ENCODE measurements at places on chromosomes 3 and 15.

GRCh38 chr3:81531263-81531662 lies 230.2 kb downstream of the GBE1 start:
- no peak for DNase-seq

DNA sequence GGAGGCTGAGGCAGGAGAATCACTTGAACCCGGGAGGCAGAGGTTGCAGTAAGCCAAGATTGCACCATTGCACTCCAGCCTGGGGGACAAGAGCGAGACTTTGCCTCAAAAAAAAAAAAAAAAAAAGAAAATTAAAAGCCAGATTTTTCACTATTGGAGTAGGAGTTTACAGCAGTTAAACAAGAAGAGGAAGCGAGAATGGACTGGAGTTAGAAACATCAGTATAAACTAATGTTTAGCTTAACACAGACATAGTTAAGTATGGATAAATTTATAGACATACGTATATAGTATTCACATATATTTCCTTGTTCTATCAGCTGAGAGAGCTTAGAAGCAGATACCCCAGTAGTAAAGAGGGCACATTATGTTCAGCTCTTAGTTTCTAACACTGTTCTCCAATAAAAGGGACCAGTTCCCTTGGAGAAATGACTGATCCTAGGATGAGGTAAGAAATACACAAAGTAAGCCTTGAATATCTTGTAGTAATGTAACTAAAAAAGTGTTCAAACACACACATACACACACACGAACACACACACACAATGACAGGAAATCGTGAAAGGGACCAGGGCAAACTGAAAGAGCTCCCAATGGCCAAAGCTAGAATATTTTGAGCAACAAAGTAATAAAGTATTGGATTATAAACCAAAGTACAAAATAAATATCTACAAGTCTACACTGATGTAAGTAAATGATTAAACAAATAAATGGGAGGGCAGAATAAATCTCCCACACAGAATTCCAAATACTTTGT lies 25.1 kb downstream of the PIK3CB start:
- no peak for DNase-seq

DNA sequence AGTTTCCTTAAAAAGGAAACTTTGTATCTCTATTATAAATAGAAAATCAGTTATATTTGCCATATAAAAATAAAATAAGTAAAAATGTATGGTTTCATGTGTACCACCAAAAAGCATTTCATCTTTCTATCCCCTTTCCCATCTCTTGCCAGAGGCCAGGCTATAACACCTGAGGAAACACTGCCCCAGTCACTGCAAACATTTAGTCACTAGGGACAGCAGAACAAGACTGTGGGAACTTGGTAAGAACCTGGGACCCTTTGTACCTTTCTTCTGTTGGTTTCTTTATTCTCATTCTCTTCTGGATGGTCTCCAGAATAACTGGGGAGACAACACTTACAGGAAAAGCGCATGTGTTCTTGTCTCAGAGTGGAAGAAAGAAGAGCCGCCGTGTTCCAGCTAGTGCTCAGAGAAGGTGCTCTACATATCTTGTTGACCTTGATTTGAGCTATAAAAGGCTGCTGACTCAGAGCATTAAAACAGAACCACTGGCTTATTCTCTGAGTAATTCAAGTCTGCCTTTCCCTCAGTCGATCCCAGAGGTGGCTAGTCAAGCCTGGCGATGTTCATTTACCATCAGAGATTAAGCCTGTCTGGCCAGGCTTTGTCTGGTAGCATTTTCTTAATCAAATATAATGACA lies 361.6 kb downstream of the RBMS3 start:
- DNase-seq: no peak

DNA sequence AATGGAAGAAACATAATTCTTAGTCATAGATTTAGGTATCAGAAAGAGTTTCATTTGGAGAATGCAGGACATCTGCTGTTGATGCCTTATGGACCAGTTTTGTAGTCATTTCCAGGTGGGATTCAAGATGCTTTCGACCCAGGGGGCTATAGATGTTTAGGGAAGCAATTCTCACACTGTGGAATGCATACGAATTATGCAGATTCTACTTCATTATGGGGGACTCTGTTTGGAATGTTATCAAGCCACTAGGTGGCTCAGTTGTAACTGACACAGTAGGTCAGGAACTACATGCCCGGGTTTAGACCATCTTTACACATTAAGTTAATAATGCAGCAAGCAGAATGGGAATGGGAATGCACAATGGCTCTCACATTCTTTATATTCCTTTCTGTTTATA lies 1359.8 kb downstream of the ZPLD1 start:
- no peak for DNase-seq

DNA sequence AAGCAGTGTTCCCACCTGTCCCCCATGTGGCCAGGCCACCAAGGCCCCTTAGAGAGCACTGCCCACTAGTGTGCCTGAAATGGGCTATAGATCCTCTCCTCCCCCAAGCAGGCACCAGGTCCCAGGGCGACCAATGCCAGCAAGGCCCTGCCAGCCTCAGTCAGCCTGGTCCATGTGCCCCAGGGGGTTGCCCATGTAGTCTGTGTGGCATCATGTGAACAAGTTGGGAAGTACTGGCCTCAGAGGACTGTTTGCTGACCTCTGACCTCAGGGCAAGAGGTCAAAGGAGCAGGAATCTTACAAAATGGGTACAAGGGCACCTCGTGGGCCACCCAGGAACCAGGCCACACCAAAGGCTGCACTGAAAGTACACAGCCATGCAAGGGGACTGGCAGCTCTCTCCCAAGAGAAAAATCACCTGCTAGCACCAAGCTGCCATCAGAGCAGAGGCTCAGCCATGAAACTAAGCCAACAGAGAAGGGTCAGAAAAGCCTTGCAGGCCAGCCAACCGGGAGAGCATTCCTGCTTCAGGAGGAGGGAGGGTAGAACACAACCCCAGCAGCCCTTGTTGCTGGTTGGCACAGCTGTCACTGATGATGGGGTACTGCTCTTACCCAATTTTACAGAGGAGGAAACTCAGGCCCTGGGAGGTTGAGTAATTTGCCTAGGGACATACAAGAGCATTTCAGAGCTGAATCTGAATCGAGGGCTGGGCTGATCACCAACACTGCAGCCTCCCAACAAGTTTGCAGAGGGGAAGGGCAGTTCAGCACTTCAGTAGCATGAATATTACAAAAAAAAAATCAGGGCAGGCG lies 5.2 kb upstream of the FURIN start:
- no peak for DNase-seq

DNA sequence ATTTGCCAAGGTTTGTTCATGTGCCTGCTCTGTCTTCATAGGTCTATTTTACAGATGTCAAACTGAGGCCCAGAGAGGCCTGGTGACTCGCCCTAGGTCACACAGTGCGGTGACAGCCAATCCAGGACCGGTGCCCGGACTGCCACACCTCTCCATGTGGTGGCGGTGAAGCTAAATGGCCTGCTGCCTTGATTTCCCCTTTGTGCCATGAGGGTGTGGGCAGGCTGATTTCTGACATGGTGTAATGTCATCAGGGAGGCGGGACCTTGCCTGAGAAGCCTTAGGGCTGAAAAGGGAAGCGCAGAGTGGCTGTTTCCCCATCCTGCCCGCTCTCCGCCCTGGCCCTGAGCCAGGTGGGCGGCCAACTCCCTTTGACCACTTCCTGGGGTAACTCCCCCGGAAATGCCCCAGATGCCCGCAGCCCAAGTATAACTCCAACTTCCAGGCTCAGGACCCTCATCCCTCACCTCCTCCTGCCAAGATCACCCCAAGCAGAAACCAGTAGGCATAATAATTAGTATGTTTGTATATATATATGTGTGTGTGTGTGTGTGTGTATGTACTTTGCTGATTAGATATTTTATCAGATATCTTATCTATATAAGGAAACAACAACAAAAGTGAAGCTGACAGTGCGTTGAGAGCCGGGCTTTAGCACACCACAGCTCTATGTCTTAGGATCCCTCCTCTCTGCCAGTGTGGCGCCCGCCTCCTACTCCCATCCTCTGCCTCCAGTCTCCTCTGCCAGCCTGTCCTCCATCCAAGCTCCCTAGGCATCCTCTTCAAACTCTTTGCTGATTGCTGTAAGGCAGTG lies 63.9 kb downstream of the IQSEC1 start:
- DNase-seq: peak; percentile 51

DNA sequence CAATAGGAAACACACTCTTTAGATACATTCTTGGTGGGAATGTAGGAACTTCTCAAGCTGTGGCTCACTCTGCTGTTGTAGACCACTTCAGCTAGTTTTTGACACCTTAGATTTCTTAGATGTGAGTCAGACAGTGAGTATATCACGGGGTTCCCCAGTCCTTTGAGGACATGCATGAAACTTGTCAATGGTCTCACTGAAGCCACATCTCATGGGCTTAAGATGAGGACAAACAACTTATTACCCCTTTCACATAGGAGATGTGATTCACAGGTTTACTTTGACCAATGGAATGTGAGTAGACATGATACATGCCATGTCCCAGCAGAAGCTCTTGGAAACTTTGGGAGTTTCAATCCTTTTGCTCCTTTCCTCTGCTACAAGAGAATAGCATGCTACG lies 325.5 kb downstream of the CHST2 start:
- peak; percentile 16 for DNase-seq

DNA sequence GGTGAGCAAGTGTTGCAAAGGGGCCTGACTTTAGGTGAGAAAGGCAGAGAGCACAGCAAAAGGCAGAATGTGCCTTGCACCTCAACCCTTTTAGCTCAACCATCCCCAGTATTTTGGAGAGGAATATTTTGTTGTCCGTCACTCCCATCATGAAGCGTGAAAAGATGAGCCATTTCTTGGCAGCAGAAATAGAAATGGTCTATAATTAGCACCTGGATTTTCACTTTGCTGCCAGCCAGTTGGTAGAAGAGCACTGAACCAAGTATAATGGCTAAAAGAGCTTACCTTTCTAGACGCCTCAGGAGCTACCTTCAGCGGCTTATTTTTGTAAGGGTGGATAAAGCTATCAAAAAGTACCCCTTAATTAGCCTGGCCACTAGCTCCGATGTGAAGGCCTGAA lies 406.7 kb downstream of the OCA2 start:
- no peak for DNase-seq

DNA sequence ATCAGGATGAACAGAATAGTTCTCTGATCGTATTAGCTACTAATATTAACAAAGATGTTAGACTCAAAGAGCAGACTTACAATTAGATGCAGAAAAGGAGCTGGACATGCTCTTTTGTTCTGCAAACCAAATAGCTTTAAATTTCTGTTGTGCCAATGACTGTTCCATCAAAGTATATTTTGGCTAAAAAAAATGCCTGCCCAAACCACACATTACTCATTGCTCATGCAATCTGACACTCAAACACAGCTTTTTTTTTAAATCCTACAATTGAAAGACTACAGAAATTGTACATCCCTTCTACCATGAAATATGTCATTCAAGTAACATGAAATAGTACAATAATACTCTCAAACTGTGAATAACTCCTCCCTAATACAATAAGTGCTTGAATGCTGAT lies 48.6 kb downstream of the SHOX2 start:
- no peak for DNase-seq

DNA sequence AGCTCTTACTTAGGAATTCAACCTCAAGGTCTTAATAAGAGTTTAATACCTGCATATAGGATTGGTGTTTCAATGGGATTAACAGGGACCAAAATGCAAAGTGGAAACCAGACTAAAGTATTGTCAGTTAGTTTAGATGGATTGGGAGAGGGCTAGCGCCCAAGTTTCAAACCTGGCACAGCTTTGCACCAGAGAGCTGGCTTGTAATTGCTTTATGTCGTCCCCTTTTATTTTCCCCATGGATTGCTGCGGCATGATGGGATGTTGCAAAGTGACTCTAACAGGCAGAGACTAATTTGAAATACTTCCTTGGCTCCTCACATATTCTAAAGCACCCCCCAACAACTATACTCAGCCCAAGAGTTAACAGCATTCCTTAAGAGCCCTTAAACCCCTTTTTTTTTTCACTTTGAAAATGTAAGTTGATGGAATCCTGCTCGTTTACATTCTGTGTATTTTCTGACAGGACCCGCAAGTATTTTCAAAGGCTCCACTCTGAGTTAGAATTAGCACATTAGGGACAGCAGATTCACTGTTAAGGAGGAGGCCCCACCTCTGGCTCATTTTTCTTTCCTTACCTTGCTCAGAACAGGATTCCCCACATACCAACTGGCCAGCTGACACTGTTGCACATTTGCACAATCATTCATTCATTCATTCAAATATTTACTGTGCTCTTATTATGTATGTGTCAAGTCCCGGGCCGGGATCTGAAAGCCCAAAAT lies 214.2 kb downstream of the ERC2 start:
- DNase-seq: no peak

DNA sequence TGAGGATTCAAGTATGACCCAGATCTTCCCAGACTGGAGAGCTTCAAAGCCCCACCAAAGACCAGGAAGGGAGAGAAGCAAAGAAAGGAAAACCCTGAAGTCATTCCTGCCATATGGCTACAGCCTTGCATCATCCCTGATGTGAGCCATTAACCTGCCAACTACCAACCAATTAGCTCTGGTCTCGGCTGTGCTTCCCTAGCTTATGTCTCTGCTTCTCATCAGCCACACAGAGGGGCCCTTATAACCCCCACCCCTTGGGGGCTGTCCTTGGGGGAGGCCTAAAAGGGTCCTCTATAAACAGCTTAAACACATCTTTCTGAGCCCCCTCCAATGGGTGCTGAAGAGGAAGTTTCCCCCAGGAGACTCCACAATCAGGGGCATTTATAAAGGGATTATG lies 52.8 kb downstream of the NOX5 start:
- no peak for DNase-seq

DNA sequence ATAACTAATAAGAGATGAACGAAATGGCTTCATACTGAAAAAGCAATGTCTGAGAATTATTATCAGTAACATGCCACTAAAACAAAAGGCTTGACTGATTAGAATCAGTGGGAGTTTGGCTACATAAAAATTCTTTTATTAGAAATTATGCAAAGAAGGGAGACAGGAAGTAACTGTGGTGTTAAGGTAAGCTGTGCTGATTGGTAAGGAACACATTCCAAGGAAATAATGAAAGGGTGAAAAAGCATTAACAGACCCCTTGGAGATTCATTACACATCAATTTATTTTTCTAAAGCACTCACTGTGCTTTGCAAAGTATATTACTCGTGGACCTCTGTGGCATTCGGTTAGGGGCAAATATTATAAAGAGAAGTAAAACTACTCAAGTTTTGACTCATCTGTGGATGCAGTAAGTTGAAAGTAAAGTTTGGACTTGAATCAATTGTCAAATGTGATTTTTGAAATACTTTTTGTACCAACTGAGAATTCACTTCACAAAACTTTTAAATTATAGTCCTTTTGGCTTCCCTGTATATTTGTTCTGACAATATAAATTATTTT lies 176.1 kb upstream of the ZPLD1 start:
- no peak for DNase-seq

Data from CD8-positive, alpha-beta T cell (primary cell).